ENCODE measurements at places on chromosomes 6 and 20. TPM values are rescaled to one million over a fixed set of nuclear protein-coding genes. Genes with fewer than 3 reads are reported as not detected.

DNA sequence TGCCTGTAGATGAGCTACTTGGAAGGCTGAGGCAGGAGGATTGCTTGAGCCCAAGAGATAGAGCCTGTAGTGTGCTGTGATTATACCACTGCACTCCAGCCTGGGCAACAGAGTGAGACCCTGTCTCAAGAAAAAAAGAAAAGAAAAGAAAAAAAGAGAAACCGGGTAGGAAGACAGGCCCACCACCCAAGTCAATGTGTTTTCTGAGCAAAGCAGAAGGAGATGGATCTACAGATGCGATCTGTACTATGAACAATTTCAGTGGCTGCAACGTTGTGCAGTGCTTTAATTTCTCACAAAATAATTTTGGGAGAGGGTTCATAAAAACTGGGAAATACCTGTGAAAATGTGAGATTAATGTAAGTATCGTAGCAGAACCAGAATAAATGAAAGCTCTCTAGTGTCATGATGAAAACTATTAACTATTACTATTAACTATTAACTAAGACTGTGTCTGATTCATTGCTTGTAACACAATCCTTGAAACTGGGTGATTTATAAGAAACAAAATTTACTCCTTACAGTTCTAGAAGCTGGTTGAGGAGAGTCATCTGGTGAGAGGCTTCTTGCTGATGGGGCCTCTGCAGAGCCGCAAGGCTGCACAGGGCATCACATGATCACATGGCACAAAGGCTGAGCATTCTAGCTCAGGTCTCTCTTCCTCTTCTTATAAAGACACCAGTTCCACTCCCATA lies 233.1 kb upstream of the ZNF217 start:
- no peak for DNase-seq

GRCh38 chr6:119658917-119659316 lies 309.4 kb upstream of the MAN1A1 start:
- no peak for DNase-seq

DNA sequence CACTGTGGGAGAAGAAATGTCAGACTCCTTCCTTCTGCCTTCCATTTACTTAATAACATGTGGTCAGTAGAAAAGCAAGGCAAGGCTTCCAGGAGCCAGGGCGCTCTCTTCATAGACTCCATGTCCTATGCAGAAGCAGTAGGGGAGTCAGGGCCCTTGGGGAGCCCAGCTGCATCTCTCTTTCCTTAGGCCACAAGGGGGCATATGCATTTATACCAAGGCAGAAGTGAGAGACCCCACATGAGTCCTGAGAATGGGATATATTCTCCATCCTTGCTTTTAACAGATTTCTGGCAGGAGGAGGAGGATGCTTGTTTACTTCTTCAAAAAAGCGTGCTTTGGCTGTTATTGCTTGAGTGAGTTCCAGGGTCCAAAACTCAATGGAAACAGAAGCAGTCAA lies 198.5 kb downstream of the HIVEP2 start:
- DNase-seq: no peak

- no peak for DNase-seq
Observed at GRCh38 chr6:53813096-53813495, 18.3 kb downstream of the LRRC1 start.

- no peak for DNase-seq
Observed at GRCh38 chr20:10076126-10077080, 41.6 kb downstream of the ANKEF1 start.

GRCh38 chr20:3010985-3011723 lies 32.3 kb upstream of the GNRH2 start:
- no peak for DNase-seq

GRCh38 chr6:35382015-35382414 lies 39.7 kb downstream of the PPARD start:
- DNase-seq: no peak

- no peak for DNase-seq
Observed at GRCh38 chr6:13965582-13966127, 40.9 kb downstream of the RNF182 start.

DNA sequence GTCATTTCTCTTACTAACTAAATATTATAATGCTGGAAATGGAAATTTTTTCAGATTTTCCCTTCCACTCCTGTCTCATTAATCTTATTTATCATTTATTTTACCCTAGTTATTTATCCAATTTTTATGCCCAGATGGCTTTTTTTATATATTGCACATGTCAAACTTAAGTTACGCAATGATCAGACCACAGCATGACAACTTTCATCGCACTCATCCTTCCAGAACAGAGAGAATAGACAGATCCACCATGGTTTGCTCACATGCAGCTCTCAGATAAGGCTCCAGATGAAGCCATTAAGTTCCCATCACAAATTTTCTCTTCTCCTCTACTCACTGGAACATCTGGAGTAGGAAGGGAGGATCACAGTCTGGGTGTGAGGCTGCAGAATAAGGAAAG lies 48.7 kb downstream of the MAP7 start:
- no peak for DNase-seq

DNA sequence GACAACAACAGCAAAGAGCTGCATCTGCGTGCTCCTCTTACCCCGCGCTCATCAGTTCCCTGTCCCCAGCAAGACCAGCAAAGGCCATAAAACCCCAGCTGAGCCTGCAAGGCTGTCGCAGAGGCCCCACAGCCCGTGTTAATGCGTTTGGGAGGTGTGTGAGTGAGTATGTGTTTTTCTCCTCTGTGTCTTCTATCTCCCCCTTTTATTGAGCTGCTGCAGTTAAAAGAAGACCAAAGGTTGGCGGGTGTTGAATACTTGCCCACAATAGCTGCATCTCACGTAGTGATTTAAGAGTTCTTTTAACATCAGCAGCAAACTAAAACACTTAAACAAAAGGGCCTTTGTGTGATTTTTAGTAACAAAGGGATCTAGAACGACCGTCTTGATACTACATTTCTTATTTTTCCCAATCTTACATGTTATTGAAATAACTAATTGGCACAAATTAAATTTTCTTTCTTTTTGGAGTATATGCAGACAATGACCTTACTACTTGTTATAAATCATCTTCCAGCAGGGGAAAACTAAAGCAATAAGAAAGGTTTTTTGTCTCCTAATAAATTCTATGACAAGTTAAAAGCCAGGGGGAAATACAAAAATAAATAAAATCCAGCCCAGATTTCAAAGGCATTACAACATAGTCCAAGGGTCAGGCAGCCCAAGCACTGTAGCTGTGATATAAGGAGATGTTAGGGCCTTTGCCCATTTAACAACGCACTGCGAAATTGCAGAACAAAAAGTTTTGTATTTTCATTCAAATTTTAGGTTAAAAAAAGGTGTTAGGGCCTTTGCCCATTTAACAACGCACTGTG lies 27.2 kb upstream of the CNKSR3 start:
- DNase-seq: no peak

The HM13 gene
- total RNA-seq: 123 TPM

The C6orf163 gene
- 1.4 TPM for total RNA-seq

The SMPDL3A gene
- total RNA-seq: 0.13 TPM

The C4B gene
- total RNA-seq: 3.1 TPM

The DTD1 gene
- 62.1 TPM for total RNA-seq
